ENCODE measurements at places on chromosomes 13 and 19. TPM values are rescaled to one million over a fixed set of nuclear protein-coding genes. Genes with fewer than 3 reads are reported as not detected.
A peak's percentile ranks its signal among the peaks of the same experiment; 100 is the strongest.

DNA sequence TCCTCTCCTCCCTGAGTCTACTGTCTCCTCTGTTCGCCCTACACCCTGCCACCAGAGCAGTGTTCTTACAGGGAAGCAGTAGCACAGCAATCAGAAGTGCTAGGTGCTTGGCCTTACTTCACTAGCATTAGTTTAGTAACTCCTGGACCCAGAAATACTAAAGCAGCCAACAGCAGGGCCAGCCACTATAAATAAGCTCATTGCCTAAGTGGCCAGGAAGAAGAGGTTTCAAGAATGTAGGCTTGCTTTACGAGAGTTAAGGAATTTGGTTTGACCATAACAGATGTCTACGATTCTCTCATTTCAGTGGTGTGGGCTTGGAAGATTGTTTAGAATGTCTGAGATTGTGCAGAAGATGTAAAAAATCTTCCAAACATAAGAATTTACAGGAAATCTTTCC, 103.3 kb downstream of the ZAR1L start:
- H3K4me3 ChIP-seq: no peak overlapping the region
- no peaks in the 10 kb centered on the region for H3K36me3 ChIP-seq
- DNase-seq: no peak
- H3K4me1 ChIP-seq: no peaks in the 10 kb centered on the region
- no peak overlapping the region for H3K27ac ChIP-seq
- H3K27me3 ChIP-seq: no peaks in the 10 kb centered on the region

- peak within 1 kb of the TSS; percentile 87 for H3K27ac ChIP-seq
- no peak within 1 kb of the TSS for H3K4me3 ChIP-seq
- no peaks in the 10 kb centered on the region for H3K36me3 ChIP-seq
These were observed at the start of gene EXOC3L2 for GRCh38 chr19:45245334-45245787. TSS of gene EXOC3L2 (minus strand) at chr19:45245407. CDS start at chr19:45239045, 6,362 bp downstream.

DNA sequence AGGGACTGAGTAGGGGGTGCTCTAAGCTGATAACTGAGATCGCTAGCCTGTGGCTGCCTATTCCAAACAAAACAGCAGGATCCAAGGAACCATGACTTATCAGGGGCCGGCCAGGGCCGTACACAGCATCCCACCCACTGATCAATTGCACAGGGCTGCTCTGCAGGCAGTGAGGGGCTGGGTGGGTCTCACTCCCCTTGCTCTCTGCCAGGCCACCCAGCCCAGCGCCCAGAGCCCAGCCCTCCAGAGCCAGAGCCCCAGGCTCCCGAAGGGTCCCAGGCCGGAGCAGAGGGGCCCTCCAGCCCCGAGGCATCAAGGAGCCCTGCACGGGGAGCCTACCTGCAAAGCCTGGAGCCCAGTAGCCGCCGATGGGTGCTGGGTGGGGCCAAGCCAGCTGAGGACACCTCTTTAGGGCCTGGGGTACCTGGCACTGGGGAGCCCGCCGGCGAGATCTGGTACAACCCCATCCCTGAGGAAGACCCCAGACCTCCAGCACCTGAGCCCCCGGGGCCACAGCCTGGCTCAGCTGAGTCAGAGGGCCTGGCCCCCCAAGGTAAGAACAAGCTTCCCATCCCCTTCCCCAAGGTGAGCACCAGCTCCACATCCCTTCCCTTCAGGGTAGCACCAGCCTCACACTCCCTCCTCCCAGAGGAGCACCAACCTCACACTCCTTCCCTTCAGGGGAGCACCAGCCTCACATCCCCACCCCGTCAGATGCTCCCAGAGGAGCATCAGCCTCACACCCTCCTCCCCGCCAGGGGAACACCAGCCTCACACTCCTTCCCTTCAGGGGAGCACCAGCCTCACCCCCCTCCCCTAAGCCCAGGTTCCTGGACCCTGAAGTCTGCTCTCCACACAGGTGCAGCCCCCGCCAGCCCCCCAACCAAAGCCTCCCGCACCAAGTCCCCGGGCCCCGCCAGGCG, 1.9 kb downstream of the SYDE1 start:
- H3K36me3 ChIP-seq: peaks cover 40% of the 10 kb centered on the region
- H3K27ac ChIP-seq: peak overlapping the region; percentile 63
- H3K4me1 ChIP-seq: no peaks in the 10 kb centered on the region
- no peak for DNase-seq

DNA sequence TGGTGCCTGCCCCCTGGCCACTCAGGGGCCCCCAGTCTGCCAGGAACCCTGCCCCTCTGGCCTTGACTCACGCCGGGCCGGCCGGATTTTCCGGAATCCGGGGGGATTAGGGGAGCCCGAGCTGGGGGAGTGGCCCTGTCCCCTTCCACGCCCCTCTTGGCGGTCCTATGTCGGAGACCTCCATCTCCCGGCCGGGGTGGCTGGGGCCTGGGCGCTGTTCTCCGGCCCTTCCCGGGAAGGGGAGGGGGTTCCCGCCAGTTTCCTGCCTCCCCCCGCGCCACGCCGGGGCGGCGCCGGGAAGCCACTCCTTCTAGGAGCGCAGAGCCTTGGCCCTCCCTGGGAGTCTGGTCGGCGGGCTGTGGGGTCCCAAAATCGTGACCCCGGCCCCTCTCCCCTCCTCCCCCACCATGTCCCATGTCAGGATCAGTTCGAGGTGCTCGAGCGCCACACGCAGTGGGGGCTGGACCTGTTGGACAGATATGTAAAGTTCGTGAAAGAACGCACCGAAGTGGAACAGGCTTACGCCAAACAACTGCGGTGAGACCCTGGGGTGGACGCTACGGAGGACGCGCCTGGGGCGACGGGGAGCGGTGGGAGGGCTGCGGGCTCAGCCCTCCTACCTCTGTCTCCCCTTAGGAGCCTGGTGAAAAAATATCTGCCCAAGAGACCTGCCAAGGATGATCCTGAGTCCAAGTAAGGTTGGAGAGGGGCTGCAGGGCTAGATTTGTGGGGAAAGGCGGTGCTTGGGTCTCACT, 1.3 kb downstream of the TRIP10 start:
- H3K27ac ChIP-seq: peak overlapping the region; percentile 69
- H3K4me1 ChIP-seq: peaks cover 56% of the 10 kb centered on the region
- peak; percentile 27 for DNase-seq

DNA sequence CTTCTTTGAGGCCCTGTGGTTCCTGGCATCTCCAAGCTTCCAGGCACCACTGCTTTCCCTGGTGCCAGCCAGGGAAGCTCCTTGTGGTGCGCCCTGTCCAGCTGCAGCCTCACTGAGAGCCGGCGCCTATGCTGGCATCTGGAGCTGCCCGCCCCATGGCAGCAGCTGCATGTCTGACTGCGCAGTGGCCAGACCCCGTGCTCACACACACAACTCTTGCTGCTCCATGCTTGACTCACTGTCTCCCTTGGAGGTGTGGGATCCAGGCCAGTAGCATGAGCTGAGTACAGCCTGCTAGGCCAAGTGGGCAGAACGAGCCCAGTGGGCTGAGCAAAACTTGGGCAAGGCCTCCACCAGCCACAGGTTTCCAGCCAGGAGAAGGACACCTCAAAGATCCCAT, 11.5 kb upstream of the SUPT20H start:
- H3K36me3 ChIP-seq: no peaks in the 10 kb centered on the region
- no peaks in the 10 kb centered on the region for H3K4me1 ChIP-seq
- no peak overlapping the region for H3K4me3 ChIP-seq
- H3K27me3 ChIP-seq: no peaks in the 10 kb centered on the region

- H3K27me3 ChIP-seq: no peaks in the 10 kb centered on the region
- no peak overlapping the region for H3K4me3 ChIP-seq
- no peak overlapping the region for H3K27ac ChIP-seq
- H3K4me1 ChIP-seq: peaks cover 7% of the 10 kb centered on the region
These were observed 55.1 kb downstream of the DIAPH3 start for GRCh38 chr13:60108589-60108988.

DNA sequence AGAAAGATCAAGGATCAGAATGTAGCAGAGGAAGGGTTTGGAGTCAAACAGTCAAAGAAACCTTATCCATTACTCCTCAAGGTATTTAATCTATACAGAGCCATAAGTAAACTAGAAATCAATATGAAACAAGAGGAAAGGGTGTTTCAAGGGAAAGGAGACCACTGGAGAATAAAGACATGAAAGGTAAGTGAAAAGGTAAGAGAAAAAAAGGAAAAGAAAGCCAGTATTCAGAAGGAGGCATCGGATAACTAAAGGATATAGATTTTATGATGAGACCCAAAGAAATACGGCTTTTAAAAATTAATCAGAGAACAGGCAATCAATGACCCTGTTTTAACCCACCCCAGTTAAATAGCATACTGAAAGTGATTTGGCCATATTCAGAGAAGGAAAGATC, 438.7 kb upstream of the MIR17HG start:
- no peaks in the 10 kb centered on the region for H3K27me3 ChIP-seq
- H3K27ac ChIP-seq: no peak overlapping the region
- no peak for DNase-seq

- no peak overlapping the region for H3K4me3 ChIP-seq
- no peak overlapping the region for H3K27ac ChIP-seq
- H3K4me1 ChIP-seq: no peaks in the 10 kb centered on the region
- peaks cover 20% of the 10 kb centered on the region for H3K36me3 ChIP-seq
- H3K27me3 ChIP-seq: no peaks in the 10 kb centered on the region
These were observed 82.3 kb downstream of the RAB20 start for GRCh38 chr13:110479215-110479545.

GRCh38 chr13:110261166-110262081, 45.5 kb downstream of the COL4A1 start:
- H3K36me3 ChIP-seq: no peaks in the 10 kb centered on the region
- no peaks in the 10 kb centered on the region for H3K27me3 ChIP-seq
- no peak overlapping the region for H3K27ac ChIP-seq
- peak; percentile 16 for DNase-seq
- H3K4me1 ChIP-seq: peaks cover 12% of the 10 kb centered on the region
- H3K4me3 ChIP-seq: no peak overlapping the region

DNA sequence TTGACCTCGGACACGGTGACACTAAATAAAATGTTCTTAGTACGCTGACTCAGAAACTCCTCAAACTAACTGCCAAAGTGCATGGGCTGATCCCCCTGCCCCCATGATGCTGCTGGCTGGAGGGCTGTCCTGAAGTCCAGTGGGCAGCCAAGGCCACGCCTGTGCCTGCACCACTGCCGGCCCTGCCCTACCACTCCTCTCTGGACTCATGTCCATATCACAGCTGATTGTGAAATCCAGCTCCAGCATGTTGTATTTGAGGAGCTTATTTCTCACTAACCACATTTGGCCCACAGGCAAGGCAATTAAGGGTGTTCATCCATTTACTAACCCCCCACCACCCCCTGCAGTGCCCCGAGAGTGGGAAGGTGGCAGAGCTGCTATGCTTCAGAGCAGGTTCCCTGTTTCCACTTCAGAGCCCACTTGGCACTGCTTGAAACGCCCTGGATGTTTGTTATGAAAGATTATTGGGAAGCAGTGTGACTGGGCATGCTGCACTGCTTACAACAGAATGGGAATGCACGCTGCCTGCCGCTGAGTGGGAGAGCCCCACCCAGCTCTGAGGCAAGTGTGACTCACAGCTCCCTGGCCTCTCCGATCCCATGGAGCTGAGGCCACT, 114.0 kb downstream of the UQCRFS1 start:
- peaks cover 17% of the 10 kb centered on the region for H3K4me1 ChIP-seq
- peak; percentile 96 for DNase-seq
- H3K27me3 ChIP-seq: no peaks in the 10 kb centered on the region

DNA sequence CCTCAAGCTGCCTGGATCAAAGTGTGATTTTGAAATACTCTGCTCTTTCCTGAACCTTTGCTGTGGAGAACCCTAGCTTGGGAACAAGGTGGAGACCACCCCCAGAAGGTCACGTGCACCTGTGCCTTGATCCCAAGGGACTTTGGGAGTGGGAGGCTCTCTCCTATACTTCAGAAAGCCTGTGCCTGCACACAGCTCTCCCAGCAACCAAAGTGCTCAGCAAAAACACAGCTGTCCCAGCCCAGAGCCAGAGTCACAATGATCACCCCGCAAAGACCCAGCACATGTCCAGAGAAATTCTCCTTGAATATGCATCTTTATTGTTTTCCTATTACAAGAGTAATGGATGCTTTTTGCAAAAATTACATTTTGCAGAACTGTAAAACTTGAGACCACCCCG, 43.4 kb downstream of the TNFRSF19 start:
- peaks cover under 1% of the 10 kb centered on the region for H3K4me1 ChIP-seq
- no peaks in the 10 kb centered on the region for H3K36me3 ChIP-seq
- H3K27me3 ChIP-seq: no peaks in the 10 kb centered on the region
- DNase-seq: no peak

- no peaks in the 10 kb centered on the region for H3K36me3 ChIP-seq
- no peak for DNase-seq
- H3K27ac ChIP-seq: no peak overlapping the region
- peaks cover 66% of the 10 kb centered on the region for H3K27me3 ChIP-seq
- H3K4me3 ChIP-seq: peak overlapping the region; percentile 48
These were observed 561 bp upstream of the GJA3 start for GRCh38 chr13:20161275-20161950.

GRCh38 chr13:32821149-32821688, 195.0 kb upstream of the KL start:
- H3K36me3 ChIP-seq: no peaks in the 10 kb centered on the region
- no peaks in the 10 kb centered on the region for H3K27me3 ChIP-seq
- no peaks in the 10 kb centered on the region for H3K4me1 ChIP-seq
- no peak for DNase-seq

- no peak for DNase-seq
- no peaks in the 10 kb centered on the region for H3K36me3 ChIP-seq
- peaks cover 3% of the 10 kb centered on the region for H3K4me1 ChIP-seq
- H3K4me3 ChIP-seq: no peak overlapping the region
- H3K27me3 ChIP-seq: no peaks in the 10 kb centered on the region
These were observed 26.4 kb upstream of the TPT1 start for GRCh38 chr13:45367358-45367757.

DNA sequence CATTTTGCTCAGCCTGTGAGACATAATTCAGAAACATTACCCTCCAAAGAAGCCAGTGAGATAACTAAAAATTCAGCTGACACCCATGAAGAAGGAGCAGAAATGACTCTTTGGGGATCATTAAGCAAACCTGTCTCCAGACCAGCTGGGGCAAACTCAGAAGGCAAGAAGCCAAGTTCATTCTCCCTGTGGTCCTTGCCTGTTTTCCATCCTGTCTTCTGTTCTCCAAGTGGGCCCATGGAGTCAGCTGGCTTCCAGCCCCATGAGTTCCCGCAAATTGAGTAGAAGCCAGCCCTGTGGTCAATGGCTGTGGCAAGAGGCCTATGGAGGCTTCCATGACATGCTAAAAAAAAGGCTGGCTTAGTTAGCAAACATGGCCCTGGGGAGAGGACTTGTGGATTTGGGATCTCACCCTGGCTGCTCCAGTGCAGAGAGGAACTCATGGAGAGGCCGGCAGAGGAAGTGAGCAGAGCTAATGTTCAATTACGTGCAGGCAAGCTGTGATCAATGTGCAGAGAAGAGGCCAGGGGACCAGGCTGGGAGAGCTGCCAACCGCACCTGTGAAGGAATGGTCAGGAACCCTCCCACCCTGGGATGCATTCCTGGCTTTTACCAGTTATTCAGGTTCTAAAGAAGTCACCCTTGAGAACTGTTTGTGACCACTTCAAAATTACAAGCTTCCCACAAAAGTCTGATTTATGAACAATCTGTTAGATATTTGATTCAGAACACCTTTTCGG, 229.1 kb downstream of the TSHZ3 start:
- H3K4me1 ChIP-seq: no peaks in the 10 kb centered on the region
- H3K4me3 ChIP-seq: no peak overlapping the region
- no peaks in the 10 kb centered on the region for H3K36me3 ChIP-seq
- H3K27me3 ChIP-seq: no peaks in the 10 kb centered on the region
- H3K27ac ChIP-seq: no peak overlapping the region

GRCh38 chr13:72303941-72304746, 423.3 kb downstream of the MZT1 start:
- no peaks in the 10 kb centered on the region for H3K27me3 ChIP-seq
- H3K27ac ChIP-seq: no peak overlapping the region
- DNase-seq: no peak
- H3K4me3 ChIP-seq: no peak overlapping the region
- no peaks in the 10 kb centered on the region for H3K4me1 ChIP-seq

GRCh38 chr13:29749401-29750182, 100.8 kb downstream of the UBL3 start:
- H3K27me3 ChIP-seq: no peaks in the 10 kb centered on the region
- DNase-seq: no peak
- H3K36me3 ChIP-seq: no peaks in the 10 kb centered on the region
- H3K4me1 ChIP-seq: no peaks in the 10 kb centered on the region
- no peak overlapping the region for H3K4me3 ChIP-seq

Gene PEG3
- 514 TPM for total RNA-seq

Gene CERS1
- not detected for total RNA-seq

Gene CYP4F22
- not detected for total RNA-seq
